ENCODE measurements at places on chromosomes 1 and 21.

- no peak for DNase-seq
Observed at GRCh38 chr1:235776396-235776795, 90.3 kb downstream of the LYST start.

DNA sequence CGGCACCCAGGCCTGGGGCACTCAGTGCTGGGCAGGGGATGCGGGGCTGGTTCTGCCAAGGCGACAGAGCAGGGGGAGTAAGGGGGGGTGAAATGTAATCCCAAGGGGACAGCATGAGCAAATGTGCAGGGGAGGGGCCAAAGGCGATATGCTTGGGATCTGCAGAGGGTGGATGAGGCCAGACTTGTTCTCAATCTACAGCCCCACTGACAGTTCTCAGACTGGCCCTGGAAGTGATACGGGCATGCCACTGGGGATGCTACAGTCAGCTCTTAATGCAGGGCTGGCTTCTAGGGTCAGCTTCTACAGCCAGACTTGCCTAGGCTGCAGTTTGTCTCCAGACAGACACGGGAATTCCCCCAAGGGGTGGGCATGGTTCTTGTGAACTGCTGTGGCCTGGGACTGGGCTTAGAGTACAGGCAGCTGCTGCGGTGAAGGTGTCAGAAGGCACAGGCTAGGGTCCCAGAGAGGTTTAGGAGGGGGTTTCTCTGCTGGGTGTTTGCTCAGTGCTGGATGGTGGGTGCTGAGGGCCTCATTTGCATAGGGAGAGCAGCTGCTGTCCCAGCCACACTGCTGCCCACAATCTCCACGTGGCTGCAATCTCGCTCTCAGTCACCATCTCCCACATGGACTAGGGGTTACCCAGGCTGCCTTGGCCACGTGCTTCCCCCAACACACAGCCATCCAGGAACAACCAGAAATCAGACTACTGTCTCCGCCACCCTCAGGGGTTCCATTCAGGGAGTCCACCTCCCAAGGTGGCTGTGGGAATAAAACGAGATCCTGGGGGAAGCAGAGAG lies 190.1 kb downstream of the HIVEP3 start:
- DNase-seq: no peak

GRCh38 chr1:99447721-99448120 lies 183.4 kb downstream of the PLPPR4 start:
- DNase-seq: no peak

DNA sequence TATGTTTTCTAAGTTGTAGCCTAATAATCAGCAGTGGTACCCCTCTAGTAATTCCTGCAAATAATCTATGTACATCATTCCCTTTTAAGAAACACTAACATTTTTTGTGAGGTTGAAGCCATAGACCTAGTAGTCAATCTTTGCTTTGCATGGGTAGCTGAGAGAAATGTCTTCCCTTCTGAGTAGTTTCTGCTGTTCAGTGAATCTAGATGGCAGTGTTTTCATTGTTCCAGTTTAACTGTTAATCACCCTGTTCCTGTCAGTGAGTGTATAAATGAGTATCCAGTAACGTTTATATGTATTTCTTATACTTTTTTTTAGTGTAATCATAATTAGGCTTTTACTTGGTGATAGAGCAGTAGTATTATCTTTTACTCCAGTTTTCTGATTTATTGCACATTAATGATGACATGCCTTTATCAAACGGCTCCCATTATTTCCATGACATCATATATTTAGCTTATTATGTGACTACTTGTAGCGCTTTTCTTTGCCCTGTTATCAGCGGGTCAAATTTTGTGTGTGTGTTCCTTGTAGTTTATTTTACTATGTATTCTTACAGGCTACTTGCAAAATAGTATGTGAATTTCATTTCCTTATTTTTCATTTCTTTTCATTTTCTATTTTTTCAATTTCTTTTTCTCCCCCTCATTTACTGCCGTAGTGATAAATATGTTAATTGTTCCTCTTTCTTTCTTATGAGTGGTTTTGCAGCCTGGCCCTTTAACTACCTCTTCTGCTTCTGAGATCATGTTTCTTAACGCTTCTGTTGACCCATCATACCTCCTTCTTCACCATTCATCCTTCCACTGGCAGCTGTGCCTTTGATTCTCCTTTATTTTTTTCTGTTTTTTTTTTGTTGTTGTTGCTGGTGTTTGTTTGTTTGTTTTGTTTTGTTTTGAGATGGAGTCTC lies 18.8 kb downstream of the CEP350 start:
- no peak for DNase-seq
